ENCODE measurements at places on chromosomes 2 and 18.

DNA sequence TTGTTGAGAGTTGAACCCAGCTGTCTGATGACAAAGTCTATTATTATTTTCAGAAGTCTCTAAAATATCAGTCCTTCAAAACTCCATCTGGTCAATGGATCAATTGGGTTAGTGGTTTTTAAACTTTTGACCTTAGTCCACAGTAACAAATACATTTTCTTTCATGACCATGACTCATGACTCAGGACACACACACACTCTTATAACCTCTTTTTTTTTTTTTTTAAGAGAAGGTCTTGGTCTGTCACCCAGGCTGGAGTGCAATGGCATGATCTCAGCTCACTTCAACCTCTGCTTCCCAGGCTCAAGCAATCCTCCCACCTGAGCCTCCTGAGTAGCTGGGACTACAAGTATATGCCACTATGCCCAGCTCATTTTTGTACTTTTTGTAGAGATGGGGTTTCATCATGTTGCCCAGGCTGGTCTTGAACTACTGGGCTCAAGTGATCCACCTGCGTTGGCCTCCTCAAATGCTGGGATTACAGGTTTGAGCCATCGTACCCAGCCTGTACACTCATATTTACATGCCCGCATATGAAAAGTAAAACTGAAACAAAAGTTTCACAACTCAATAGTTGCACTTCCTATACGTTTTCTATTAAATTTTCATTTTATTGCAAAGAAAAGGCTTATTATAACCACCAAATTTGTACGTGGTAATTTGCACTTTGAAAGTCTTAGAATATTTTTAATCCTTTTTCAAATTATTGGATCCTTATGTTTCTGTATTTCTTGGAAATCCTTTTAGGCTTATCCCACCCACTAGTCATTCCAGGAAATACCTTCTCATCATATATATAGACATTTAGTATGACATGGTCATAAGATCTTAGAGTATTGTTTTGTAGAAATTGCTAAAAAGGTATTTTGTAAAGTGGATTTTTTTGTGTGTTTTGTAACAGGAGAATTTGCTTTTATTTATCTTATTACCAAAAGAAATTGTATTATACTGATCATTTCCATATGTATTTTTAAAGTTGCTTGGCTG lies 199.0 kb downstream of the LPIN1 start:
- no peak for DNase-seq

DNA sequence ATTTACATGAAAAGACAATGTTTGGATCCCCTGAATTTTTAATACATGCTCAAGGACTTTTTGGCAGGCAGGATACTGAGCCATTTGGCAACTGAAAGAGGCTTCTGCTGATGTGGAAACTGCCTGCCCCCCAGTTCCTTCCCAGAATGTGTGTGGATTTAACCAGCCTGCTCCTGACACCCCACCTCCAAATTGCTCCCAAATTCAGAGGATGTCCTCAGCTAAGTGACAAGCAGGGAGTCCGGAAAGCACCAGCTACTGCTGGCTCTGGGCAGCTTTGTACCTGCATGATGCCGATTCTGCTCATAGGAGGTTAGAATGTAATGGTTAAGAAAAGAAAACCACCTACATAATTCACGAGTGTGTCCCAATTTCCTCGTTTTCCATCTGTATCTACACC lies 197.5 kb downstream of the CDH20 start:
- no peak for DNase-seq

DNA sequence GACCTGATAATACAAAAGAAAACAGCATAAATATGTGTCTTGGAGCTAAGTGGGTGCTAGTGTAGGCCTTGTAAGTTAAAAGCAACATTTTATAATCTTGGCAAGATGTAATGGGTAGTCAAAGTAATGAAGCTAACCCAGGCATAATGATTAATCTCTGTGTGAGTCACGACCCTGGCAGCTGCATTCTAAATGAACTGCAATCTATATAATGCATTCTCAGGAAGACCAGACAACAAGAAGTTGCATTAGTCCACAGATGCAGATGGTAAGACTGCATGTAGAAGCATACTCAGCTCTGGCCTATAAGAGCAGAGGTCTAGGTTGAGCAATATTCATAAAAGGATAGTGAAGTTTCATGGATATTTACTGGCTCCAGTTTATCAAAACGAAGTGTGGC lies 85.6 kb upstream of the ETAA1 start:
- peak; percentile 48 for DNase-seq

- DNase-seq: no peak
Measured at GRCh38 chr2:125656190-125656589, 999.8 kb upstream of the GYPC start.

DNA sequence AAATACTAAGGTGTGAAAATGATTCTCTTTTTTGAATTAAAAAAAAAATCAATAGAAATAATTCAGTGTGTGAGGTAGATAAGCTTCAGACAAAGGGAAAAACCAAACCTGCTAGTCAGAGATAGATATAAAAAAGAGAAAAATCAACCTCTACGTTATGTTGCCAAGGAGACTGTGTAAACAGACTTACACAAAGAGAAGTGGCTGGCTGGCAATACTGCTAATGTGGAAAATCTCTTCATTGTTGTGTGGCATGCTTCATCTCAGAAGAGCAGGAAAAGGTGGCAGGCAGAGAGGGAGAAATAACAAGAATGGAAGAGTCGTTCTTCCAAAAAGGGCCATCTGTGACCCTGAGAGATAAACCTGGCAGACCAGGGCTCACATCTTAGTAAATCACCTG lies 200.8 kb downstream of the SLC8A1 start:
- no peak for DNase-seq

GRCh38 chr2:117921520-117921919 lies 92.3 kb downstream of the CCDC93 start:
- DNase-seq: no peak

- DNase-seq: no peak
Measured at GRCh38 chr2:53737091-53737490, 30.5 kb upstream of the CHAC2 start.

- DNase-seq: no peak
Measured at GRCh38 chr2:6945087-6945813, 28.0 kb downstream of the RNF144A start.

- DNase-seq: no peak
Measured at GRCh38 chr2:160358046-160358445, 135.6 kb downstream of the RBMS1 start.

DNA sequence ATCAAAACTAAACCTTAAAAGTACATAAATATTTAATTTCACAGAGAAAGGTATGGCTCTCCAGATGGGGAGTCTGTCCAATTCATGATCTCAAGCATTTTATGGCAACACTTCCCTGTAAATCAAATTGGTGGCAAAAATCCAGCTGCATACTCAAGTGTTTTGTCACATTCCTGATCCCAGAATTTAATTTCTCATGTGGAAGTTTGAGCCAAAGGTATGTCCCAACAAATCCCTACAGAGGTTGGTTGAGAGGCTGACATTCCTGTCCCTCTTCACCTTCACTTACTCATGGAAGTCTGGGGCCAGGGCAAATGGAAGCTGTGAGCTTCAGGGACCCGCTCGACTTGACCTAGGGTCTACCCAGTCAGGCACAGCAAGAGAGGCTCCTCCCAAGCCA lies 17.7 kb downstream of the KLF7 start:
- DNase-seq: no peak

DNA sequence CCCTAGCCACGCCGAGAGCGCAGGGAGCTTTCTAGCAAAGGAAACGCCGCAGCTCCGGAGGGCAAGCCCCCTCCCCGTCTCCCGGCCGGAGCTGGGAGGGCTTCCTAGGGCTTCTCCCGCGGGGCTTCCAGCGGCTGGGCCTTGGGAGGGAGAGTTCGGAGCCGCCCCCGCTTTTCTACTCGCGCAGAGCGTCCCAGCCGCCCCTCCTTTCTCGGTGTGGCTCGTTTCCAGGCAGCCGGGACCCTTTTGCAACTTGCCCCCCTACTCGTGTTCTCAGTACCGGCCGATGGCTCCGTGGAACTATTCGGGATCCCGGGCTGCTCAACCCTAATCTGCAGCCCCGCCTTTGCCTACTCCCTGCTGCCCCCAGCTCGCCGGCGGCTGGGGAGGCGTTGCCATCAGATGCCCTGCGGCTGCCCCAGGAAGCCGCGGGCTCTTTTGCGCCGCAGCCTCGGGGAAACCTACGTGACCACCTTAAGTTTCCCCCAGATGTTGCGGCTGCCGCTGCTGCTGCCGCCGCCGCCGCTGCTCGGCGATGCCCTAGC lies 1.5 kb upstream of the NR4A2 start:
- peak; percentile 52 for DNase-seq

- no peak for DNase-seq
Measured at GRCh38 chr18:3248658-3249359, 1.2 kb downstream of the MYL12A start.

DNA sequence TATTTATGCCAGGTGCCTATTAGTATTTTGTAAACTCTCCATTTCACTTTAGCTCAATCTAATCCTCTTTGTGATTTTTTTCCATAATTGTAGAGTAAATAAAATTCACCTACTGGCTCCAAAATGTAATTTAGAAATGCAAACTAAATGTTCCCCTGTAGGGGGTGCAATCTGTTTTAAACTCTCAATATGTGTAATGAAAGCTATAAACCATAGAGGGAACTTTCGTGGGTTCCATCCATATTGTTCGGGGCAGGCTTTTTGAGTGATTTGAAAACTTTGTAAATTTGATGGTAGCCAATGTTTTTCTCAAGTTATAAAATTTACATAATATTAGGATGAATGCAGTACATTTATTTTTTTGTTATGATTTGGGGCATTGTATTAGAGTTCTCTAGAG lies 49.4 kb downstream of the TSPYL6 start:
- DNase-seq: peak; percentile 40

DNA sequence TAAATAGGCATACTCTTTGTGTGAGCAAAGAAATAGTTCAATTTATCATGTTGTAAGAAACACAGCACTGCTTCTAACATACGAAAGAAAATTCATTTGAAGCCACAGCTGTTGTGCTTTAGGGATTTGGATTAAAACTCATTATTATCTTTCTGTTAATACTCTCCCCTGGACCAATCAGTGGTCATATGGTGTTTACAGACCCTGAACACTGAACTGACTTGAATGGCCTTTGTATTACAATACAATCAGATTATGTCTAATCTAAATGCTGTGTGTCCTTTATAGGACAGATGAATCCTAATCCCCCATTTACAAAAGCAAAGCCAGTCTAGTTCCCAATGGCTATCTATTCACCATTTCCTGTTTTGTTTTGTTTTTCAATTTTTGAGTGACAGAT lies 36.5 kb downstream of the ZNF385B start:
- no peak for DNase-seq

DNA sequence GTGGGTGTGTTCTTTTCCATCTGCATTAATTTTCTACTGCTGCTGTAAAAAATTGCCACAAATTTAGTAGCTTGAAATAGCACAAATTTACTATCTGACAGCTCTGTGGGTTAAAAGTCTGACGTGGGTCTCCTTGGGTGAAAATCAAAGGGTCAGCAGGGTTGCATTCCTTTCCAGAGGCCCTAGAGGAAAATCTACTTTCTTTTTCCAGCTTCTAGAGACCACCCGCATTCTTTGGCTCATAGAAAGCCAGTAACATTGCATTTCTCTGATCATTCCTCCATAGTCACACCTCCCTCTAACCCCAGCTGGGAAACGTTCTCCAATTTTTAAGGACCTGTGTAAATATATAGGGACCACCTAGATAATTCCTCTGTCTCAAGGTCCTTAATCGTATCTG lies 128.8 kb downstream of the ATL2 start:
- no peak for DNase-seq

DNA sequence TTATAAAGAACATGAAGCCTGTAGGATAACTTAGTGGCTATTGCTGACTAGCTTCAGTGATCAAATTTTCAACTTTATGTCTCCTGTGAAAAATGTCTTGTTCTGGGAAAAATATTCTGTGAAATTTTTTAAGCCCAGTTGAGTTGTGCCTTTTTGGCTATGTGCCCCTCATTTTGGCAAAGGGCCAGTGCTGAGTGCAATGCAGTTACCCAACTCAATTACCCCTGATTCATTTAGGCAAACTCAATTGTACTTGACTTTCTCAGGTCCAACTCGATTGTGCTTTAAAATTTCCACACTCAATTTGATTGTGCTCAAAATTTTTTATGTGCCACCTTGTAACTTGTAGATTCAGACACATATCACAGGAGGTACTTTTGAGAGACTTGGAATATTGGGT lies 548.8 kb upstream of the NRP2 start:
- no peak for DNase-seq

- DNase-seq: peak; percentile 41
Measured at GRCh38 chr2:31980674-31981356, 30.0 kb downstream of the MEMO1 start.

- no peak for DNase-seq
Measured at GRCh38 chr2:236237468-236238190, 26.6 kb downstream of the ASB18 start.

DNA sequence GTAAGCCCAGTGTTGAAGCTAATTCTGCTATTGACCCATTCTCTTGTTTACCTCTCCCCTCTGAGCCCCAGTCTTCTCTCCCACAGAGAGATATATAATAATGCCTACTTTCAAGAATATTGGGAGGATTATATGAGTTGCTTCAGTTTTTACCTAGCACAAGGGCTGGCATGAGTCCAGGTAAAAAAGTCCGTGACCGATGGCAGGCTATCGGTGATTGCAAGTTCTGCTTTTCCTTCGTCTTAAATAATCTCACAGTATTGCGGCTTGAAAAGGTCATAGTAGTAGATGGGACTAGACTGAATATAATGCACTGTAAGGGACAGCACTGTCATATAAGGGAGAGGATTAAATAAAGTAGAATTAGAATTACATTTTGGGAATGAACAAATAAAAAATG lies 77.6 kb downstream of the KIF5C start:
- no peak for DNase-seq

DNA sequence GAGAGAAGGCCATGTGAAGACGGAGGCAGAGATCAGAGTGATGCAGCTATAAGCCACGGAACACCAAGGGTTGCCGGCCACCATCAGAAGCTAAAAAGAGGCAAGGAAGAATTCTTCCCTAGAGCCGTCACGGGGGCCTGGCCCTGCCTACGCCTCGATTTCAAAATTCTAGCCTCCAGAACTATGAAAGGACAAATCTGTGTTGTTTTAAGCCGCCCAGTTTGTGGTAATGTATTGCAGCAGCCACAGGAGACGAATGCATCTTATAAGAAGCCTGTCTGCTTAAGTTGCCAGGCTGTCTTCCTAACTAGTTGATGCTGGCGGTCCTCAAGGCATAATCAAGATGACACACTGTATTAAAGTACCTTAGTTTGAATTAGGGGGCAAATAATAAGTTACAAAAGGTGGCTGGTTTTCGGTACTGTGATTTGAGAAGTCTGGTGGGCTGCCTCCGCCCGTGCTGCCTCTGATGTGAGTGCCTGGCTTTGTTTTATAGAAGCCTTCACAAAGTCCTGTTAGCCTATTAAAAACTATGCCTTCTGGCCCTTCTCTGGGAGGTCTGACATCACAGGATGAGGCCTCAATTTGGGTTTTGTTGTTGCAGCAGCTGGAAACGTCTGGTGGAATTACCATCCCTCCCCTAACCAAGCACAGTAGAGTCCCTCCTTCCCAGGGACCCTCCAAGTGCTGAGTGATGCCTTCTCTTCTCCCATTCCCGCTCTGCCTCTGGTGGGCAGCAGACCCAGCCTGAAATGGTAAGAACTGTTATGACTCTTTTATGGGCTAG lies 53.6 kb downstream of the SRD5A2 start:
- DNase-seq: no peak

DNA sequence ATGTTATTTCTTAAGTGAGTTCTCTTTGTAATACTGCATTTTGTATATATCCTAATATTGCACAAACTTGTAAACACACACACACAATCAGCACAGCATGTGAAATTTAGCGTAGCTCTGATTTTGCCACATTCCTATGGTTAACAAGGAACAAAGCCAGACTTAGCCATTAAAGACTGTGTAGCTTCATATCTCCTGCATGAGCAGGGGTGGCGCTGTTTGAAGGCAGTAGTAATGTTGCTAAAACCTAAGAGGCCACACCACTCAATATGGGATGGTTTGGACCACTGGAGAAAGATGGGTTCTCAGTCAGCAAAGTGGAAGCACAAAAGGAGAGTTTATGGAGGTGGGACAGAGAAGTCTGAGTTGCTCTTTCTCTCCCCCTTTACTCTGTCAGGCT lies 61.1 kb upstream of the RND3 start:
- no peak for DNase-seq
